ENCODE measurements at places on chromosomes 6 and 20. TPM values are rescaled to one million over a fixed set of nuclear protein-coding genes. Genes with fewer than 3 reads are reported as not detected.

- no peak for DNase-seq
Measured at GRCh38 chr20:33925867-33926266, 67.8 kb upstream of the RALY start.

- no peak for DNase-seq
Measured at GRCh38 chr6:111927321-111927720, 54.1 kb upstream of the FYN start.

DNA sequence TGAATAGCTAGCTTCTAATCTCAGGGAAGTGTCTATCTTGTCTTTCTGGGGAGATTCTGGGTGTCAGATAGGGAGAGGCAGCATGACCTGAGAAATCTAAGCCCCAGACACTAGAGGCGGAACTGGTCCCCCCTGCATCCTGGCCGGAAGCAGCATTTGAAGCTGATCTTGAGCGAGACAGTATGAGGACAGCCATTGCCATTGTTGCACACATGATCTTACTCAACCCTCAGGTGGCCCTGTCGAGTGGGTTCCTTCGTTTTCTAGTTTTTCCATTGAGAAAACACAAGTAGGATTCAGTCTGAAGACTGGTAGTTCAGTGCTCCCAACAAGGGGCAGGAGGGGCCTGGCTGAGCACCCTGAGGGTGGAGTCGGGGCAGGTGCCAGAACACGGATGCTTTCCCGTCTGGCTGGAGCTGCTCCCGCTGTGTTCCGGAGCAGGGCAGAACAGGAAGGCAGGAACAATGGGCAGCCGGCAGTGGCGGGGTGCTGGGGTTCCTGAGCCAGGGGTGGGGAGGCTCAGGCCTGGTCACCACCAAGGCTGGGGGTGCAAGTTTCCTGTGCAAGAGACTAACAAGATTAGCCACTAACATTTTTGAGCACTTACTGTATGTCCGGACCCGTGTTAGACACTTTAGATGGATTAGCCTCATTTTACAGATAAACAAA lies 7.9 kb upstream of the SDCBP2 start:
- no peak for DNase-seq

DNA sequence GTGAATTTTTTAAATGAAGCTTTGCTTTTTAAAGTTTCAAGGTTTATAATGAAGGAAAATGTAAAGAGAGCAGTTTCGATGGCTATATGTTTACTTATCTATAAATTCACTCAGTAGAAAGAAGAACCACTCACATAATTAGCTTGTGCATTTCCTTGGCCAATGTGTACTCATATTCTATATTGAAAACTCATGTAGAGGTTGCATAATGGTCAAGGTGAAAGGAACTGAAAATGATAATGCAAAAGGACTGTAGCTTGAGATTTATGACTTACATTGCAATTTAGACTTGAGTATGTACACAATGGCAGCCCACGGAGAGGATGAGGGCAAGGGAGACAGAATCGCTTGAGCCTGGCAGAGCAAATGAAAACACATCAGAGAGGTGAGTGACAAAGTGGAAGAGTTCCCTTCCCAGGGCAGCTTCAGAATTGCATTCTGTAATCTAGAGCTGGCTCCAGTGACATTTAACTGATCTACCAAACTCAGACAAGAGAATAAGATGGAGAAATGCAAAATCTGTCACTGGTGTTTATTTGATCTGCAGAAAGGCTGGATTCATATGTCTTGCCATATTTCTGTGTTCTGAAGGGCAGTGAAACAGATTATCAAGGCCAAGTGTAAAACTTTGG lies 191.8 kb downstream of the TMEM200A start:
- DNase-seq = no peak

GRCh38 chr6:134585517-134585873 lies 267.6 kb upstream of the SGK1 start:
- DNase-seq = no peak

The ADGB gene
- not detected for total RNA-seq

The HLA-DQA2 gene
- total RNA-seq = 0.11 TPM

The MCCD1 gene
- not detected for total RNA-seq

Measured in activated CD4-positive, alpha-beta T cell treated with anti-CD3 and anti-CD28 coated beads for 36 hours (primary cell).